ENCODE measurements at places on chromosomes 6 and 20. TPM values are rescaled to one million over a fixed set of nuclear protein-coding genes. Genes with fewer than 3 reads are reported as not detected.
A peak's percentile ranks its signal among the peaks of the same experiment; 100 is the strongest.

LAMA4 gene
- total RNA-seq = 11.5 TPM

CCN2 gene
- total RNA-seq = 42.1 TPM

ADTRP gene
- 3.9 TPM for total RNA-seq

KATNA1 gene
- 40.7 TPM for total RNA-seq

TMEM181 gene
- total RNA-seq = 24.1 TPM

HRH3 gene
- not detected for total RNA-seq

DNA sequence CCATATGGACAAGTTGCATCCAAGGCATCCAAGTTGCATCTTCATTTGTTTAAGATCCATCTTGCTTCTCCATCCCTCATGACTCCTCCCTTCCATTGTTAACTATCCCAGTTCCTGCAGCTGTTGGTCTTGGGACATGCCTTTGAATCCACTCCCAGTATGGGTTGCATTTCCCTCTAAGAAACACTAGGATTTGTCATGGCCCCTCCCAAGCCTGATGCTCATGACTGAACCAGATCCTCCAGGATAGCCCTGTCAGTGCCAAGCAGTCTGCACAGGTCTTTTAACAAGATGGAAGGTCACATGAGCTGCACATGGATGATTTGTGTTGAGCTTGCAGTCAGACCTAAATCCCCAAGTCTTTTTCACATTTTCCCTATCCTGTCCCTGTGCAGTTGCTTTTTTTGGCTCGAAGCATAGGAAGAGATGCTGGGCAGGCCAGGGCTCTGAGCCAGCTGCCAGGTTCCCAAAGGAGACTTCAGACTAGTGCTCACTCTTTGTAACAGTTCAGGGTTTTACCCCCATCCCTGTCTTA lies 4.2 kb downstream of the PPP2R5D start:
- no peak for DNase-seq

GRCh38 chr20:24522452-24523330 lies 53.3 kb downstream of the SYNDIG1 start:
- DNase-seq = no peak

DNA sequence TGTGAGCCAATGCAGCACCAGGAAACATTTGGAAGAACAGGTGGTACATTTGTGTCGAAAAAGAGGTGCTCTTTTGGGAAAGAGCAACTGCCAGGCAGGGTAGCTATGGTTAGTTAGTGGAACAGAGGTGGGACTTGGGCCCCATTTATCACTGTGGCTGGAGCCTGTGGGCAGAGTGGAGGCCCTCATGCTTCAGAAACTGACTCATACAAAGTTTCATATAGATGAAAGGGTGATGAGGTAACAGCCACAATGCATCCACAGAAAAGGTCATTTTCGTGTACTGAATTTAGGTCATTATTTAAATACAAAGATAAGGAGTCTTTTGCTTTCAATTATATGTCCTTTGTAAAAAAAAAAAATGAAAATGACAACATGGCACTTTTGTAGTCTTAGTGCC lies 76.4 kb upstream of the HS3ST5 start:
- peak; percentile 40 for DNase-seq

DNA sequence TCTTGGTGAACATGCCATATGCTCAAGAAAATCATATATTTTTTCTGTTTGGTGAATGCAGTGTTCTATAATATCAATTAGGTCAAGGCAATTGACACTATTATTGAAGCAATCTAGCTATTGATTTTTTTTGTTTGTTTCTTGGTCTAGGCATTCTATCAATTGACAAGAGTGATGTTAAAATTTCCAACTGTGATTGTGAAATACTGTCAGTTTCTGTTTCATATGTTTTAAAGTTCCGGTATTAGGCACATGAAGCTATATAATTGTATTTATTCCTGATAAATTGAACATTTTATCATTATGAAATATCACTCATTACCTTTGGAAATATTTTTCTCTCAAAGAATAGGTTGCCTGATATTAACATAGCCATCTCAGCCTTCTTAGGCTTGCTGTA lies 653.4 kb downstream of the HDGFL1 start:
- DNase-seq = no peak

GRCh38 chr20:44357555-44358125 lies 2.1 kb downstream of the HNF4A start:
- no peak for DNase-seq

DNA sequence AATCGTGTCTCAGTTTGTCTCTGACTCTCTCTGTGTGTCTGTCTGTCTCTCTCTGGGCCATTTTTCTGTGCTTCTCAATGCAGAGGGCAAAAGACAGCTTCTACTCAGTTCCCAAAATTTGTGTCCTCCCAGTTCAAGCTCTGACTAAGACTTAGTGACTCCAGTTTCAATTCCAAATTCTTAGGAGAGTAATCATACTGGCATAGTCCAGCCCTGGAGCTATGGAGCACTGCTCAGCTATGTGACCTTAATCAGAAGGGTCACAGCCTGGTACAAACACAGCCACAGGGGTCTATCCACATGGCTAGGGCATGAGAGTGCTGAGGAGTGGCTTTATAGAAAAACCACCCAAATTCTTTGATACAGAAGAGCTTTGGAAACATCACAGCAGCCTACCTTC lies 91.9 kb downstream of the FOXF2 start:
- DNase-seq = peak; percentile 96

GRCh38 chr20:63333241-63333836 lies 27.8 kb downstream of the CHRNA4 start:
- DNase-seq = no peak

DNA sequence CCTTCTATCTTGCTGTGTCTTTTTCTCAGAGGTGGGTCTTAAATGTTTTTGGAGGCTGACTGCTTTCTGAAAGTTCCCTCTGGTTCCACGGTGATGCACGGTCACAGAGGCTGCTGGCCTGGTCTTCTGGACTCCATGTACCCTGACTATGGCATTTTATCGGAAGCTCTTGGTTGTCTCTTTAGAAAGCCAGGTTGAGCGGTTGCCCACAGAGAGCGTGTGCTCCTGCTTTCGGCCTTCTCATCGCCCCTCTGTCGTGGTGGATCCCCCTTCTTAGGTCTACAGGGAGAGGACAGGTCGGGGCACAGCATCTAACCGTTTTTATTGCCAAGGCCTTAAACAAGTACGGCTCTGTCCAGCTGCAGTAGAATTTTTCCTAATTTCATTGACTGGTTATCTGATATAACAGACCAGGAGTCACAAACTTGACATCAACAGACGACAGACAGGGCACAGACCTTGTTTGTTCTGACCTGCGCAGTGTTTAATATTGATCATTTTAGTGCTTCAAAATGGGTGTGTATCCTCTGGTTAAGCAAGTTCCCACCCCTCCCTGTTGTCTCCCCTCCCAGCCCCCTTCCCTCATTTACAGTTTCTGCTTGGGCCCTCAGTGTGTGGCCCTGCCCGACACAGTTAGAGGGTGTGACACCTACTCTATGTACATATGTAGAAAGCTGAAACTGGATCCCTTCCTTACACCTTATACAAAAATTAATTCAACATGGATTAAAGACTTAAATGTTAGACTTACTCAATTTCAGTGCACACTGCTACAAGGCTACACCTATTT lies 24.7 kb downstream of the SYTL3 start:
- no peak for DNase-seq

DNA sequence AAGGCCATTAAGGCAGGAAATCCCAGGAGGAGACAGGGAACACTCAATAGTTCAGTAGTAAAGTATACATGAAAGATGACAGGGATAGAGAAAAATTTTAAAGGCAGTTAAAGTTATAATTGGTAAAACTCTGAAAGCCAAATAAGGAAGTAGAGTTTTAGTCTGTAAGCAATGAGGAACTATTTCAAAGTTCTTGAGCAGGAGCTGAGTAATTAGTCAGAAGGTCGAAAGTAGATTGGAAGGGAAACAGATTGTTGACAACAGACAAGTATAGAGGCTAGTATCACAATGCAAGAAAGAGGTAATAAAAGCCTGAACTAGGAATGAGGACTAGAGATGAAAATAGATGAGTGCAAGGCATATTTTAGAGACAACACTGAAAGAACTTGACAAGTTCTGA lies 150.3 kb downstream of the CDK19 start:
- DNase-seq = no peak

DNA sequence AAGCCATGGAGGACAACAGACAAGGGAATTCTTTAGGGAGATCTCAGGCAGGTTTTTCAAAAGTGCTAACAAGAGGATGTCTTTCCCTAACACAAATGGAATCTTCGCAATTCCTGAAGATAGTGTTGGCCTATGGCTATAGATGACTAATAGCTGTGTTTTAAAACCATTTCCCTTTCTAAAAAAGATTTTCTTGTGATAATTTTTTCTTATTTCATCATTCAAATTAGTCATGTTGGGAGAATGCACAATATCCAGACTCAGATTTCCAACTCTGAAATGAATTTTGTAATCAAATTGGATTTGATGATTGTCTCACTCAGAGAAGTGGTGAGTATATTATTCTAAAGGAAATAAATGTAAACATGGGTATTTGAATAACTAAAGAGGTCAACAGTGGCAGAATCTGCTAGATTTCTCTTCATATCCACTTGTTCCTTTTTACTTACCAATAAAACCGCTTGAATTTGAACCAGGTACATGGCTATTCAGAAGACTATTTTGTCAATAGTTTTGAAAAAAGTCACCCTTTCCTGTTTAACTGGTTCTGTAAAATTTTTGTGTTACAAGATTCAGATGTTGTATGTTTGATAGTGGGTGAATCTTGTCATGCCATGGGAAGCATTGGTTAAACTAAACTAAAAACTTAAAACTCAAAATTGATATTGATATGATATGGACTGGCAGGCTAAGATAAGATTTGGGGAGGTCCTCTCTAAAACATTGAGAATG lies 1223.7 kb upstream of the EYS start:
- DNase-seq = peak; percentile 44

DNA sequence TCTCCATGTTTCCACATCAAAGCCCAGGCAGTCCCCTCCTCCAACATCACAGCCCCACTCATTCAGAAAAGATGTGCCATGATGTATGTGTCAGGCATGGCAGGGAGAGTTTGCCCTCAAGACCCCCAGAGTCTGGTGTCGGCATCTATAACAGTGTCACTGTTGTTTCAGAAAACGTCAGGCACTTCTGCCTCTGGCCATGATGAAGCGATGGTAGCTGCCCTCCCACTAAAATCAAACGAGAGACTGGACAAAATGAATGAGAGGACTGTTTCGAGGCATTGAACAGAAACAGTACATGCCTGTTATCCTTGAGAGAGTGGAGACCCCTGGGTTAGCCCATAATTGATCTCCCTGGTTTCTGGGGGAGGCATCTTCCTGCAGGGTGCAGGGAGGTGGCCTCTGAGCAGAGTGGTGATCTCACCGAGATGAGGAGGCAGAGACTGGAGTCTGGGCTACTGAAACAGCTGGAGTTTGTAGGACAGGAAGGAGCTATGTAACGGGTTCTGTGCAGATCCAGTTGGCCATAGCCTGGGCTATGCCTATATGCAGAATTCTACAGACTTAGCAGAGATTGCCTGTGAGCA lies 144.5 kb downstream of the SYCP2 start:
- no peak for DNase-seq

DNA sequence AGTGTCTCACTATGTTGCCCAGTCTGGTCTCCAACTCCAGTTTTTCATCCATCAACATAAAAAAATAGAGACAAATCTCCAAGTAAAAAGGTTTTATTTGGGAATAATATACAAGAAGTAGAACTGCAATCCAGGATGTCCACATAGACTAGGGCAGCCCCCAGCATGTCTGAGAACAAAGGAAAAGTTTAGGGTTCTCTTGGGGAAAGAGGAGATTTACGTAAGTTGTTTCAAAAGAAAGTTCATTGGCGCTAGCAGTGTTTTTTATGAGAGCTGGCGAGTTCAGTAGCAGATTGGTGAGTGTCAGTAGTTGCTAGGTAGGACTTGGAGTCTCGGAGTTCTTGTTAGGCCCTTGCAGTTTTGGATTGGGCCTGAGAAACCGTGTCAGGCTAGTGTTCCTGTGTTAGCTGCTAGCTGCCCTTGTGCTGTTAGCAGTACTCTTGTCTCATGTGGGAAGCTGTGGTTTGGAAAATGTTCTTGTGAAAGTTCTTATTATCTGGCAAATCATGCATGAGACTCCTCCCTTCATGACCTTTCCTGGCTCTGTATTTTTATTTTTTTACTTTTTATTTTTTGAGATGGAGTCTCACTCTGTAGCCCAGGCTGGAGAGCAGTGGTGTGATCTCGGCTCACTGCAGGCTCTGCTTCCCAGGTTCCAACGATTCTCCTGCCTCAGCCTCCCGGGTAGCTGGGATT lies 24.7 kb downstream of the TTLL9 start:
- peak; percentile 89 for DNase-seq

DNA sequence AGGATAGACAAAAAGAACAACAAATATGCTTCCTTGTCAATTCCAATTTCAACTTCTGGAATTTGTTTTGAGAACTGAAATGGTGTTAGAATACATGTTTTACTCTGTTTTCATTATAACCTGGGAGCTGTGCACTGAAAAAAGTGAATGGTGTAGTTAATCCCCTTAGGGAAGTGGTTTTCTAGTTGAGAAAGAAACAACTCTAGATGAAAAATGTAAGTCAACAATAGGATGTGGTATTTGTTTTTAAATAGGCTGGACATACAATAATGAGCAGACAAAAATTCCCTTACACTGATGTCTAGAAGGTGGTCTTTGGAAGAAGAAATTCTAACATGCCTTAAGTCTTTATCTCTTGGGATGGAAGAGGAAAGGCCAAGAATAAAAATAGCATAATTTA lies 59.9 kb upstream of the TINAG start:
- no peak for DNase-seq

GRCh38 chr6:113998811-113999210 lies 27.9 kb upstream of the HDAC2 start:
- DNase-seq = no peak

GRCh38 chr6:108746836-108747575 lies 101.2 kb upstream of the ARMC2 start:
- DNase-seq = no peak

DNA sequence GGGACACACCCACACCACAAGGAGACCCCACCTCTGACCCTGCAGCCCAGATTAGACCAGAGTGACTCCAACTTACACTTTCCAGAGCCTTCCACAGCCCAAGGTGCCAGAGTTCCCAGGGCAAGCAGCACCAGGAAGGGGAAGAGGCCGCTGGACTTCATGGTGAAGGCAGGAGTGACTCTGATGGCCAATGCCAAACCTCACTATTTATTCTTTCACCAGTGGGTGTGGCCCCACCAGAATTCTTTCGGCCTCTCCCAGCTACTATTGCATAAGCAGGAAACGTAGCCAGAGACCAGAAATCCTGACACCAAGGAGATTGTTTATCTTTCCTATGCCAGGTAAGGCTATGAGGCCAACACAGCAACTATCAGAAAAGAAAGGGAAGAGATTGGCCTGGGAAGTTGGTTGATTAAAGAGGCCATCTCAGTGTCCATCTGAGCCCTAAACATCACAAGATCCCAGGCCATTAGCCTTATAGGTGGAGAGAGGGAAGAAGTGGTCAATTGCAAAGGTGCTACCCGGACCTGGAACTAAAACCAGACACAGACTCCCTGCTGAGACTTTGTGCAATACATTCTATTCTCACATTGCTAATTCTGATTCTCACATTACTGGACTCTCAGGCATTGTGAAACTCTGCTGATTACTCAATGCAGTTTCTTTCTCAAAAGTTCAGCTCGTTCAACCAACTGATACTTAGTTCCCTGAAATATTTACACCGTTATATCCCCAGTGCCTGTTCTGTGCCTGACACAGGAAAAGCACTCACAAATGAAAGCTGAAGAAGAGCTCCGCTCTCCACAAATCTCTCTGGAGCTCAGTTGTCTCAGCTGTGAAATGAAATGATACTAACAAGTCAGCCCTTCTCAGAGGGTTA lies at the start of gene SLPI:
Gene SLPI, minus strand, starts transcription at position 182 of the 880 bp plus-strand sequence. Its CDS starts 21 bp downstream, at position 161.
- peak; percentile 51 for DNase-seq

GRCh38 chr6:157775376-157775775 lies 47.7 kb upstream of the SNX9 start:
- DNase-seq = no peak
